ENCODE measurements at places on chromosomes 2 and 18.

DNA sequence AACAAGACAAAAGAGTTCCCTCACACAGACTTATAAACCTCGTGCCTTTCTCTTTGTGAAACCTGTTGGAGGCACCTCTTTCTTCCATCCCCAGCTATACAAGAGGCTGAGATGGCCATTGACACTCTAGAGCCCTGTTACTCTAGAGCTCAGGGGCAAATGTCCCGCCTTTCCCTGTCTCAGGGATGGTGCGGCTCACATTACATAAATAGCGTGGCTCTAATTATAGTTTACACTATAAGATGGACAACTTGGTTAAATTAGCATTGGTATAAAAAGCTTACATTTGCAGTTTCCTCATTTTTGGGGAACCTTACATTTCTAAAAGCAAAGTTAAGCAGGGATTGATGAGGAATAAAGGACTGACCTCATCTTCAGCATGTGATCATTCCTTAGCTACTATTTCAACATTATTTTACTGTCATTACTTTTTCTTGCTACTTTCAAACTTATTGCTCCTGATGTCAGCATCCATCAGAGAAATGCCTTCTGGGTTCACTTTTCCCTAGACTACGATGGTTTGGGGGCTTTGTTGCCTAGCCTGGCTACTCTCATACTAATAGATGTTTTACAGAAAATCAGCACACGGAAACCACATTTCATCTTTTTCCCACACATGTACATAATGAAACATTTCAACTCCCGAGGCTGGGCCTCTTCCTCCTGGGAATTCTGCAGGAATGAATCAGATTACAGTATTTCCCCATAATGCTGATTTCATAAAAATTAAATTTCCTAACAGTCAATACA, 40.4 kb downstream of the FTCDNL1 start:
- DNase-seq, result no peak
- no peak overlapping the region for H3K27ac ChIP-seq
- H3K4me1 ChIP-seq, result no peaks in the 10 kb centered on the region
- no peaks in the 10 kb centered on the region for H3K27me3 ChIP-seq

DNA sequence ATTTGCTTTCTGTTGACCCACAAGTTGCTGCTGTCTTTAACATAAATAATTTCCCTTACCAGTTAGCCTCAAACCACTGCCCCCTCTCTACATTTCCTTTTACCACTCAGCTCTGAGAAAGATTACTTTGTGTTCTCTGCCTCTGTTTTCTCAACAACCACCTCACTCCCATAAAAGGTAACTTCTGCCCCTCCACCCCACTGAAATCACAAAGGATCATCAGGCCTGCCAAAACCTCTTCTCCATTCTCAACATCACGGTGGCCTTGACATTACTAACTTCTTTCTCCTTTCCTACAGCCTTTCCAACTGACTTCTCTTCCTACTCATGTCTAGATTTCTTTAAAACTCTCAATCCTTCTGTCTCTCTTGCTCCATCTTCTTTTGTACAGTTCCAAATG, 10.1 kb downstream of the ACADL start:
- H3K4me1 ChIP-seq, result no peaks in the 10 kb centered on the region
- DNase-seq, result no peak
- H3K4me3 ChIP-seq, result no peak overlapping the region
- no peak overlapping the region for H3K27ac ChIP-seq

DNA sequence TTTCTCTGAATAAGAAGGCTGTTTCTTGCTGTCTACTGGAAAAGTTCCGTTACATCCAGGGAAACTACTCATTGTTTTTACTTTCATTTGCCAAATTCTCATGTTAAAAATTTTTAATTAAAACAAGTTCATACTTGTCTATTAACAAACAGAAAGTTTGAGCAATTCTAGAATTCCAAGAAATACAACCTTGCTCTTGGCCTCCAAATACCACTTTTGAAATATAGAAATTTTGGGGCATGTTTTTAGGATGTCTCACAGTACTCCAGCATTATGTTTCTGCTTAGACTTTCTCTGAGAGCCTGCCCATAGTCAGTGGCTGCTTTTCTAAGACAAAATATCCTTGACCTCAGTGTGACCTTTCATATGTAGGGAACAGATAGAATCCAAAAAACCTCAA, 228.7 kb upstream of the RND3 start:
- no peaks in the 10 kb centered on the region for H3K27me3 ChIP-seq
- H3K4me1 ChIP-seq, result no peaks in the 10 kb centered on the region
- no peak for DNase-seq

- H3K27me3 ChIP-seq, result no peaks in the 10 kb centered on the region
- H3K4me1 ChIP-seq, result peaks cover 28% of the 10 kb centered on the region
- no peak for DNase-seq
- H3K36me3 ChIP-seq, result no peaks in the 10 kb centered on the region
These were observed 45.5 kb downstream of the CDC42EP3 start for GRCh38 chr2:37625796-37626571.

DNA sequence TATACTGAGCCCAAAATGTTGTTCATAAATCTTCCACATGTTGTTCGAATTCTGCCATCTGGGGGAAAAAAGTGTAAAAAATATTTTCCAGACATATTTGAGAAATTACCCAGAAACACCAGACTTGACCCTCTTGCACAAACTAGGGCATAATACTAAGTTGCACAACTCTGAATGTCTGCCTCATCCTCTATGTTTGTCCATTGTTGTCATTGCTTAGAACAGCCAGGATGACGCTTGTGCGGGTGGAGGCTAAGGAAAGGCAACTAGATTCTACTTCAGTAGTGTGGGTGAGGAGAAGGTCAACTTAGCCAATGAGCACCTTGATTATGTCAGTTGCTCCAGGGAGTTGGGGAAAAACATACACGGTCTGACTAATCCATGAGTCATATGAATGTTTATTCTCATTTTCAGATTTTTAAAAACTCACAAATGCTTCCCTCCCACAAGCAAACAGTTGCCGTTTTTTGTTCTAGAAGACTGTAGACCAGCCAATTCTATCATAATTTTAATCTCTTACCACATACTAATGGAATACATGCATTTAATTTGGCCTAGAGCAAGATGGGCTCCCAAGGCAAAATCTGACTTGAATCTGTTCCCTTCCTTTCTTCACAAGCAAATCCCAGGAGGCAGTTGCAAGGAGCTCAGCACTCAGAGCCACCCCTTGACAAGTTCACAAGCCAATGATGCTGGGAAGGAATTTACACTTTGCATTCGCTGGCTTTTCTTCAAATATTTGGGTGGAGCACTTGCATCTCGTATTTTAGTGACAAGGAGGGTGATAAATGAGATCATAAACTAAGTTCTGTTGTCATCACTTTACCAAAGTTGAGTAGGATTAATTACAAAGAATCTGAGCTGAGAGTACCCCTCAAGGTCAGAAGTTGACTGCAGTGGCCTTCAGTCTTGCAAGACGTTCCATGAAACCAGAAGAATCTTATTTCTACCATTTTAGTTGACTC, 163.2 kb upstream of the TWIST2 start:
- H3K4me1 ChIP-seq, result no peaks in the 10 kb centered on the region
- H3K4me3 ChIP-seq, result no peak overlapping the region
- H3K36me3 ChIP-seq, result no peaks in the 10 kb centered on the region
- H3K27ac ChIP-seq, result peak overlapping the region; percentile 23
- peaks cover 12% of the 10 kb centered on the region for H3K27me3 ChIP-seq

GRCh38 chr2:241720560-241720959, 13.9 kb upstream of the D2HGDH start:
- H3K4me1 ChIP-seq, result no peaks in the 10 kb centered on the region
- H3K36me3 ChIP-seq, result peaks cover 73% of the 10 kb centered on the region
- H3K4me3 ChIP-seq, result no peak overlapping the region
- DNase-seq, result no peak
- no peak overlapping the region for H3K27ac ChIP-seq
- no peaks in the 10 kb centered on the region for H3K27me3 ChIP-seq

DNA sequence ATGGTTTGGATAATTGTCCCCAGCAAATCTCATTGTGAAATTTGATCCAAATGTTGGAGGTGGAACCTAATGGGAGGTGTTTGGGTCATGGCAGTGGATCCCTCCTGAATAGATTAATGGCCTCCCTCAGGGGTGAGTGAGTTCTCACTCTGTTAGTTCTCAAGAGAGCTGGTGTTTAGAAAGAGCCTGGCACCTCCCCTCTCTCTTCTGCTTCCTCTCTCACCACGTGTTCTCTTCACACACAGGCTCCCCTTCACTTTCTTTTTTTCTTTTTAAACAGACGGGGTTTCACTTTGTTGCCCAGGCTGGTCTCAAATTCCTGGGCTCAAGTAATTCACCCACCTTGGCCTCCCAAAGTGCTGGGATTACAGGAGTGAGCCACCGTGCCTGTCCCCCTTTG, 111.6 kb upstream of the LTBP1 start:
- H3K4me1 ChIP-seq, result peaks cover 23% of the 10 kb centered on the region
- DNase-seq, result no peak
- H3K27me3 ChIP-seq, result no peaks in the 10 kb centered on the region
- H3K4me3 ChIP-seq, result no peak overlapping the region

- H3K4me1 ChIP-seq, result no peaks in the 10 kb centered on the region
- H3K27me3 ChIP-seq, result peaks cover 15% of the 10 kb centered on the region
- no peak overlapping the region for H3K4me3 ChIP-seq
- no peaks in the 10 kb centered on the region for H3K36me3 ChIP-seq
- DNase-seq, result no peak
- no peak overlapping the region for H3K27ac ChIP-seq
These were observed 56.4 kb upstream of the LRRC30 start for GRCh38 chr18:7174344-7175095.

All from left ventricle myocardium inferior (tissue), 1 donor.